ENCODE measurements at places on chromosomes 1 and 21.
A peak's percentile ranks its signal among the peaks of the same experiment; 100 is the strongest.

GRCh38 chr1:209873067-209873799 lies 45.5 kb downstream of the UTP25 start:
- DNase-seq = peak; percentile 52

DNA sequence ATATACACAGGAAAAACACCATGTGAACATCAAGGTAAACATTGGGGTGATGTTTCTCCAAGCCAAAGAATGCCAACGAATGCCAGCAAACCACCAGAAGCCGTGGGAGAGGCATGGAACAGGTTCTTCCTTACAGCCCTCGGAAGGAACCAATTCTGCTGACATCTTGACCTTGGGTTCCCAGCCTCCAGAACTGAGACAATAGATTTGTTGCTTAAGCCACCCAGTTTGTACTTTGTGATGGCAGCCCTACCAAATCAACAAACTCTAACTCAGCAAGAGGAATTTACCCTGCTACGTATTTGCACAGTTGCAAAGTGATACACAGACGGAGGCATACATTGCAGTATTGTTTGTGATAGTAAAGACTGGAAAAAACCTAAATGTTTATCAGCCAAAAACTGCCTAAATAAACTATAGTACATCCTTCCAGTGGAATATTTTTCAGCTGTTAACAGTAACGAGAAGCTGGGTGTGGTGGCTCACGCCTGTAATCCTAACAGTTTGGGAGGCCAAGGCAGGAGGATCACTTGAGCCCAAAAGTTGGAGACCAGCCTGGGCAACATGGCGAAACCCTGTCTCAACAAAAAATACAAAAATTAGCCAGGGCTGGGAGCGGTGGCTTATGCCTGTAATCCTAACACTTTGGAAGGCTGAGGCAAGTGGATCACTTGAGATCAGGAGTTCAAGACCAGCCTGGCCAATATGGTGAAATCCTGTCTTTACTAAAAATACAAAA lies 12.5 kb upstream of the ZC3H12A start:
- DNase-seq = no peak

DNA sequence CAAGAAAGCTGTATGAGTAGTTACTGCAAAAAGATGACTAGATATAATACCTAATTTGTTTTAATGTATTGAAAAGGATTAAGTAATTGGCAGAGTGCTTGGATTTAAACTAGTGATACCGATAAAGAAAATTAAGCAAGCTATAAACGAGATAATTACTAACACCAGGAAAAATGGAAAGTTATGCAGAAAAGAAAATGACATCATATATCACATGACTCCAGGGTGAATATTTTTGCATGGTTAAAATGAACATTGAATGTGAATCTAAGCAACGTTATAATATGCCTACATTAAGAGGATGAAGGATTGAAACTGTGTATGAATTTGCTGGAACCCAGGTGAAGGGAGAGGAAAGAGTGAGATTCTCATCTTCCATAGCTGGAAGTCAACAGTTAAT lies 644.4 kb downstream of the ADGRL2 start:
- no peak for DNase-seq

DNA sequence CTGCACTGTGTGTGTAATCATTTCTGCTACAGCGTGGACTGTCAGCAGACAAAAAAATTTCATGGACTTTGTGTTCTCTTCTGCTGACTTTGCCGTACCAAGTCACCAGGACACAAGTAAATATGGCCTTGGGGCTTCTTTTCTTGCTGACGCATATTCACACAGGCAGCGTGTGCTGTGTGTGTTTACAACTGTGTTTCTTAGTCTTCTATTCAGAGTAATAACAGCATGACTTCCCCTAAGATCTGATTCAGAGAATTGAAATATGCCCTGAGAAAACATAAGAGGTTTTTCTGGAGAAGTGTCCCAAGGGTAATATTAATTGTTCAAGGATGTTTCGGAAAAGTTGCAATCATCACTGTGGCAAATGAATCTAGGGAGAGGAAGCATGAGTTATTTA lies 47.1 kb upstream of the DYNLT5 start:
- no peak for DNase-seq

GRCh38 chr1:3026581-3027391 lies 5.5 kb downstream of the ACTRT2 start:
- no peak for DNase-seq

DNA sequence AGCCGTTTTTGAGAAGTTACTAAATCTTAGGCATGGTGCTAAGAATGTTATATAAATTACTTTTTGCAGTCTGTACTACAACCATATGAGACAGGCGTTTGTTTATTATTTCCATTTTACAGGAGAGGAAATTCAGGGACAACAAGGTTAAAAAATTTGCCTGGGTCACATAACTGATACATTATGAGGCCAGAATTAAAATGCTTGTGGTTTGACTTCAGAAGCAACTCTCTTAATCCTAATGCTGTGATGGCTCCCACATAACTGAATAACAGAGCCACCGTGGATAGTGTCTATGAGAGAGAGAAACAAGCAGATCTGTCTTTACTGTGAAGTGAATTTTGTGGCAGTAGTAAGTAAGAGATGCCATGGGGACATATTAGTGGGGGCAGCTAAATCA lies 184.9 kb downstream of the NCAM2 start:
- no peak for DNase-seq

DNA sequence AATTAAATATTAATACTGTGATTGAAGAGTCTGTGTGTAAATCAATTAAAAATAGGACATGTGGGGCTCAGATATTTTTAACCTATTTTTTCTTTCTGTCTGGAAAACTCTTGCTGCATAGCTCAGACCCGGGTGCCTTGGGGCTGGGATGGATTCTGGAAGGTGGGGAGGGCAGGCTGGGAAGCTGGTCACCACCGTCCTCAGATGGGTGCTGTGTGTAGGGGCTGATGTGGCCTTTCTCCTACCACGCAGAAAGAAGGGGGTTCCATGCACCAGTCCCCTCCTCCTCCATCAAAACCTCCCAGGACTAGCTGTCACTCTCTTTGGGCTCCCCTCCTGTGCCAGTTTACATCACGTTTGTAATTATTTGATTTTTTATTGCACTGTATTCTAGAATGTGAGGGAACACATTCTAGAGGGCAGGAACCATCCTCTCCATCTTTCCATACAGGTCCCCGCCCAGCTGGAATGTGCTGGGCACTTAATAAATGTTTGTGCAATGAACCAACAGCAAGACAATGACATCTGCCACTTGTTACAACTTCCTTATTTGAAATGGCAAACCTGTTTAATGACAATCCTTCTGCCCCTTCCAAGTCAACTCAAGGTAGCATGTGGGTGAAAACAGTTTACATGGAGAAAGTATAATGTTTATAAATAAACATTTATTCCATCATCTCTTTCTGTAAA lies 104.3 kb downstream of the EDEM3 start:
- DNase-seq = no peak

DNA sequence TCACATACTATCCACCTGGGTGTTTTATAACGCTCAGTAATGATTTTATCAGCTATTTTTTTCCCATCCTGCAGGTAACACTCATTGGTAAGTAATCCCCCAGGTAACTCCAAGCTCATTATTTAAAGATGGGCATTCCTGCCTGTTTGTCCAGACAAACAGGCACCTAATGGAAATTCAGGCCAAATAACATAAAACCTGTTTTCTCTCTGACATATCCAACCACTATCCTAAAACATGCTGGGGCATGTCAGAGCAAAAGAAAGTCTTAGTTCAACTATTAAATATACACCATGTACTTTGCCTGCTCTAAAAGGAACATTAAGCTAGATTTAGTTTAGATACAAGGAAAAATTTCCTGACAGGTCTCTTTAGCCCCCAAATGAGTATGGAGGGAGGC lies 987.7 kb downstream of the TTLL7 start:
- DNase-seq = no peak

- no peak for DNase-seq
Measured at GRCh38 chr21:29534448-29534847, 235.7 kb downstream of the BACH1 start.

- DNase-seq = no peak
Measured at GRCh38 chr1:91952187-91952586, 3.0 kb downstream of the BRDT start.

GRCh38 chr1:208029381-208030287 lies 118.7 kb upstream of the CD34 start:
- DNase-seq = peak; percentile 51

GRCh38 chr1:32960819-32961355 lies 3.7 kb downstream of the RNF19B start:
- DNase-seq = no peak

DNA sequence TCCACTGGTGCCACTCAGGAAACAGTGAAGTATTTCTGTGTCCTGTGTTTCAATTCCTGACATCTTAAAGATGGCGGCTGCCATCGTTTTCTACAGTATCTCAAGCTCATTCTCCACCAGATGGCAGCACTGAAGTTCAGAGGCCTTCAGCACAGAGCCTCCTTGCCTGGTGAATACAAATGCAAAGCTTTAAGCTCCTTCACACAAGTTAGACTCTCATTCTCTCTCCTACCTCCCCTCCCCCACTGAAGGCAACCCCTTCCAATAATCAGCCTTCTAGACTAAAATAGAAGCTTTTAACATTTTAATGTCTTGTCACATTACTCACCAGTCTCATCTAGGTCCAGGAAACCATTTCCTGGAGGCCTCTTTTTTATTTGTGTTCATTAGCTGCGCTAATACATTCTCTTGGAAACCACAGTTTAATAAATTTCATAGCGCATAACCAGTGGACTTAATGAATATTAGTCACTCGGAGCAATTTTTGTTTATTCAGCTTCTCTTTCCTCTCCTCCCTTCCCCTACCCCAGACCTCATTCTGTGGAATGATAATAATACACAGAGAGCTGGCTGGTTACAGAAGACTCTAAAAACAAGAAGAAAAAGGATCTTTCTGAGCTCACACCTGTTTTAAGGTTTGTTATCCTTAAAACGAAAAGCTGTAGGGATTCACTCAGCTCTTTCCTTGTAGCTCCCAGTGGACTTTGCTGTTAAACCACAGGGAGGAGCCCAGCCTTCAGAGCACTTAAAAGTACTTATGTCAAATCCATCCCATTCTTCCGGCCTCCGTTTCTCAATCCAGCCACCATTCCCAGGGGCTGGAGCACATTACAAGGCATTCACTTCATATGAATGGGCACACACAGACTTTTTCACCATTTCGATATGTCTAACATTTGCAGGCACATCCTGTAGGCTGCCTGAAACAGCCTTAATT lies 384.9 kb downstream of the HLX start:
- DNase-seq = peak; percentile 85

DNA sequence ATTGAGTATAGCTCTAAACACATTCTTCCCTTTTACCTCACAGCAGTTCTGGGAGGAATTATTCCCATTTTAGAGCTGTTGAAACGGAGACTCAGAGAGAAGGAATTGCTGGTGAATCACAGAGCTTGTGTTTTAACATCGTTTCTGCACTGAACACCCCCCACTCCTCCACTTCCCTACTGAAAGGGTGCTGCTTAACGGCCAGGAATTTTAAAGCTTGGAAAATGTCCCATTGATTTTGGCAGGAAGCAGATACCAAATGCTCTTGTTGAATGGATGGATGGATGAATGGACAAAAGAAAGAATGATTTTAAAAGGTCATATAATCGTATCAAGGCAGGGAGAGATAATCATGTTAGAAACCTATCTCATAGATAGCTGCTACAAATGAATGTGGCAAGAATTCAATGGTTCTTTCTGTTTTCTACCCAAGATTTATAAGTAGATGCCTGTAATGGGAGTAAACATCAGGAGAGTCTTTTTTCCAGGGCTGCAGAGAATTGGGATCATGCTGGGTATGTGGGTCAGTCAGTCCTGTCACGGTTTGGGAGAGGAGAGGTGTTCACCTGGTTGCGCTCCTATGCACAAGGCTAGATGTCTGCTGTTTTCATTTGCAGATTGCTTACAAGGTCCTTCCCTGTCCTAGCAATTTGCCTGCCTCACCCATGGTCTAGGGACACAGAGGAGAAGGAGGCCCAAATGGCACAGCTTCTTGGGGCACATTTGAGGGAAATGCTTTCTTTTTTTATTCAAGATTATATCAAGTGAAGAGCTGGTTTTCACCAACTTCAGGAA lies 19.0 kb downstream of the FAM163A start:
- no peak for DNase-seq

GRCh38 chr1:17615157-17615556 lies 75.7 kb downstream of the ARHGEF10L start:
- no peak for DNase-seq

DNA sequence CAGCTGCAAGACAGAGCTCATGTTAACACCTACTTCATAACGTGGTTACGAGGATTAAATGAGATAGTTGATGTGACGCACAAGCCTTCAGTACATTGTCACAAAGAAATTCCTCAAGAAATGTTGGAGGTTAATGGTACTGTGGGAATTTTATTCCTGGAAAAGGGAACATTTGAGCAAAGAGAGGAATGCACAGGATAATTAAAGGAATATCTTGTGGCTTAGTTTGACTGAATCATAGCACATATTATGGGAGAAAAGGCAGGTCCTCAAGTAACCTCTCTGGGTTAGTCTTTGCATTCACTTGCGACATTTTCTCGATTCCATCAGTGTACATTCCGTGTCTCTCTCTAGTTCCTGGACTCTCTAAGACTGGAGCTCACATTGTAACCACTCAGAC lies 300.2 kb upstream of the DUSP10 start:
- DNase-seq = no peak

- DNase-seq = no peak
Measured at GRCh38 chr21:7917729-7918128, 2603.7 kb upstream of the TPTE start.

- DNase-seq = peak; percentile 79
Measured at GRCh38 chr1:204989266-204990058, 53.5 kb upstream of the CNTN2 start.

DNA sequence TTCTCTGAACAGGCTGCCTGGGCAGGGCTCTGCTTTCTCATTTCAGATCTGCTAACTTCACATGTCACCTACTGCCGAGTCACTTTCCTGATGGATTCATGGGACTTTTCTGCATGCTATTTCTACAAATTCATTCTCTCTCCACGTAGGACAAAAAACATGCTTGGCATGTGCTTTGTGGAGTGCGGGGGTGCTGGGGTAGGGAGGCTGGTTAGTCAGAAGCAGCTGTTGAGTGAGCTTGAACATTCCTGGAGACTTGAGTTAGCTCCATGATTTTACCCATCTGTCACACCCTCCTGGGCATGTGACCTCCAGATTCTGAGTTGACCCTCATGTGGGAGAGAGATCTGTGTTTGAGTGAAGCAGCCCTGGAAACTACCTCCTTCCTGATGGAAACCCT lies 71.4 kb downstream of the UCK2 start:
- DNase-seq = peak; percentile 92

DNA sequence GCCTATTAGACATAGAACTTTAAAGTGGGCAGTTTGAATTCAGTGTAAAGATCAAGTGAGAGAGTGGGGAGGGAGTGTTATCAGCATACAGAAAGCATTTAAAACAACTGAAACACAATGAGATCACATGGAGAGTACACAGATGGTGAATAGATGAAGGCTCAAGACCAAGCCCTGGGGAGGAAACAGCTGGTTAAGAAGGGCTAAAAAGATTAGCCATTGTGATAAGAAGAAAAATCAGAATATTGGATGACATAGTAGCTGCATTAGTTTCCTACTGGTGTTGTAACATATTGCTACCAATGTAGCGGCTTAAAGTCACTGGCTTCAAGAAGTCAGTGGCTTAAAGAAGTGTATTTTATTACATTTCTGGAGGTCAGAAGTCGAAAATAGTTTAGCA lies 443.4 kb upstream of the RGS18 start:
- DNase-seq = no peak

- DNase-seq = no peak
Measured at GRCh38 chr1:152039461-152039860, 2.7 kb upstream of the S100A11 start.

GRCh38 chr1:193589597-193590040 lies 403.2 kb upstream of the B3GALT2 start:
- DNase-seq = peak; percentile 5

Measured in Daoy (cell line).